T47D (cell line): ENCODE measurements at places on chromosomes 1 and 21.

DNA sequence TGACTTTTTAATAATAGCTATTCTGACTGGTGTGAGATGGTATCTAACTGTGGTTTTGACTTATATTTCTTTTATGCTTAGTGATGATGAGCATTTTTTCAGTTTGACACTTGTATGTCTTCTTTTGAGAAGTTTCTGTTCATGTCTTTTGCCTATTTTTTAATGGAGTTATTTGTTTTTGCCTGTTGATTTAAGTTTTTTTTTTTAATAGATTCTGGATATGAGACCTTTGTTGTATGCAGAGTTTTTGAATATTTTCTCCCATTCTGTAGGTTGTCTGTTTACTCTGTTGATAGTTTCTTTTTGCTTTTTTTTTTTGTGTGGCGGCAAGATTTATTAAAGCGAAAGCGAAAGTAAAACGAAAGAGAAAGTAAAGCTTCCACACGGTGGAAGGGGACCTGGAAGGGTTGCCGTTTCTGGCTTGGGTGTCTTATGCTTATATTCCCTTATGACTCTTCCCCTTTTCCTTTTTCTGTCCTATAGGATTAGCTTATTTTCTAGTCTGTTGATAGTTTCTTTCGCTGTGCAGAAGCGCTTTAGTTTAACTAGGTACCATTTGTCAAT lies 67.6 kb downstream of the TBX19 start:
- DNase-seq: no peak

GRCh38 chr1:60662486-60663044 lies 419.8 kb upstream of the NFIA start:
- no peak for DNase-seq

DNA sequence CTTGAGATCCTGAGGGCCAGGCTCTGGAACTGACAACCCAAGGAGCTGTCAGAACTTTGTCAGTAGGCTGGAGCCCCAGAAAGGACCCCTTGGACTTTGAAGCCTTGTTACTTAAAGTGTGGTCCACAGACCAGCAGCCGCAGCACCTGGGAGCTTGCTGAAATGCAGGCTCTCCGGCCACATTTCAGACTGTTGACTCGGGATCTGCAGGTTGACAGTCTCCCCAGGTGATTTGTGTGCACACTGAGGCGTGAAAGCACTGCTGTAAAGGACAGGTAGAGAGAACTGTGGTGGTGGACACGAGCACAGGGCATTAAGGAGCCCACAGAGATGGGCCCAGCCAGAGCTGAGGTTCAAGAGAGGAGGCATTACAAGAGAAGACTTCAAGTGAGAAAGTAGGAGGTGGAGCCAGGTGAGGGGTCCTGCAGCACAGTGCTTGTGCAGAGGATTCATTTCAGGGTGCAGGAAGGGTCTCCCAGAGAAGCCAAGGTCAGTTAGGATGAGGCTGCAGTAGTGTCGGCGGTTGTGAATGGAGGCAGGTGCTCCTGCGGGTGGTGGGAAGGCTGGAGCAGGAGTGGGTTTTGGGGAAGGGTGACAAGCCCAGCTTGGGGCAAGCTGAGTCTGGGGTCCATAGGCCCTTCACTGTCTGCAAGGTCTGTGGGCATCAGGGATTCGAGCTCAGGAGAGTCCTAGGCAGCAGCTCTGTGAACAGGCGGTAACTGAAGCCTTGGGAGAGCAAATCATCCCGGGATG lies 4.6 kb downstream of the HYI start:
- DNase-seq: no peak

DNA sequence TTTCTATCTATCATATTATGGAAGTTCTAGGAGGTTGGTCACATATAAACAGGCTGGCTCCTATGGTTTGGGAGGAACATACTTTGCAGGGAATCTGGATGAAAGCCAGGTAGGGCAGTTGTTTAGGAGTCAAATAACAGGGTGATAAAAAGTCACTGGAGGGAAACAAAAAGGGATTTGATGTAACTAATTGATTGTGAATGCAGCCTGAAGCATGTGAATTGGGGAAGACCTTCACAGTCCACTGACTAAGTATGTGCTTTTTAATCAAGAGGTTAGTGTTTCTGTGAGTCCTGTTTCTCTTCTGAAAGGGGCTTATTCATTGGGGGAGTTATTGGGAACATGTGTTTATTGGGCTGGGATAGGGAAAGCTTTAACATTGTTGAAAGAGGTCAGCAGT lies 41.3 kb downstream of the HMCN1 start:
- no peak for DNase-seq

DNA sequence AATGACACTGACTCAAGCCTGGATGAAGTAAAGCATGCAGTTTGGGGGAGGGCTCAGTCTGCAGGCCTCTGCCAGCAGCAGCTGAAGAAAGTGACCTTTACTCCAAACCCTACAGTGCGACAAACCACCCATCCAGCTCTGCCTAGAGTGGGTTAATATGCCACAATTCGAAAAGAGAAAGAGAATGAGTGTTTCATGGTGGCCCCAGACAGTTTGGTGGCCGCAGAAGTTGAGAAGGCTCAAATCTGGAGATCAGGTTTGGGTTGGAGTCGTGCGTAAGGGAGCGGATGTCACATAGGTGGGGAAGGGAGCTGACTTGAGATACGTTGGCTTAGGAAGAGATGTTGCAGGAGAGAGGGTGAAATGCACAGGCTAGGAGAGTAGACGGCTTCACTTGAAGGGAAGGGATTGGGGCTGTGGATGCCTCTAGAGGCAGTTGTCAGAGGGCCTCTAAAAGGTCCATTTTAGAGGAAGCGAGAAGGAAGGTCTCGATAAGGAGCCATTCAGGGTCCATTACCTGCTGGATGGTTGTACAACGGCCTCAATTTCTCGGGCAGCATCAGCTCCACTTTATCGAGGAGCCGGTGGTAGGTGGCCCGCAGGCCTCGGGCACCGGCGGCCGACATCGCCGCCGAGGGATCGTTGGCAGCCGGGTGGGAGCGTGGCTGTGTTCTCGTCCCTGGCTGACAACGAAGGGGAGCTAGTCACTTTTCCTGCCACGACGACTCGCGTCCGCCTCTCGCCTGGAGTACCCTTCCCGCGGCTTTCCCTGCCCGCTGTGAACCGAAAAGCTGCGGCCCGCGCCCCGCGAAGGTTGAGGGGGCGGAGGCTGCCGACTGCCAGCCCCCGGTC lies 1.0 kb upstream of the DCAF6 start:
- DNase-seq: peak; percentile 33

- no peak for DNase-seq
These were observed 19.2 kb downstream of the CNIH3 start for GRCh38 chr1:224635356-224635755.

GRCh38 chr1:205082431-205082830 lies 1.8 kb downstream of the TMEM81 start:
- no peak for DNase-seq

- DNase-seq: no peak
These were observed 12.6 kb downstream of the LRIF1 start for GRCh38 chr1:110951161-110951560.

DNA sequence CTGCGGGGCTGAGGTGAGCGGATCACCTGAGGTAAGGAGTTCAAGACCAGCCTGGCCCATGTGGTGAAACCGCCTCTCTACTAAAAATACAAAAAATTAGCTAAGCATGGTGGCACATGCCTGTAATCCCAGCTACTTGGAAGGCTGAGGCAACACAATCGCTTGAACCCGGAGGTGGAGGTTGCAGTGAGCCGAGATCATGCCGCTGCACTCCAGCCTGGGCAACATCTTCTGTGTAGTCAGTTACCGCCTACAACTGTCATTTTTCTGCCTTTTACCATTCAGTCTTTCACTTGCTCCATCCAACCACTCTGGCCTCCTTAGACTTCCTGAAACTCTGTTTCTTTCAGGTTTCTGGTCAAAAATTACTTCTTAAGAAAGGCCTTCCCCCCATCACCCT lies 2.2 kb downstream of the MYCBP start:
- DNase-seq: no peak

- DNase-seq: no peak
These were observed 2.0 kb downstream of the RCC1 start for GRCh38 chr1:28507646-28508434.

GRCh38 chr1:5108740-5109139 lies 454.3 kb downstream of the AJAP1 start:
- DNase-seq: no peak

- no peak for DNase-seq
These were observed 106.5 kb downstream of the PLPP3 start for GRCh38 chr1:56472860-56473259.

- DNase-seq: no peak
These were observed 404.3 kb downstream of the NTNG1 start for GRCh38 chr1:107545056-107545577.

DNA sequence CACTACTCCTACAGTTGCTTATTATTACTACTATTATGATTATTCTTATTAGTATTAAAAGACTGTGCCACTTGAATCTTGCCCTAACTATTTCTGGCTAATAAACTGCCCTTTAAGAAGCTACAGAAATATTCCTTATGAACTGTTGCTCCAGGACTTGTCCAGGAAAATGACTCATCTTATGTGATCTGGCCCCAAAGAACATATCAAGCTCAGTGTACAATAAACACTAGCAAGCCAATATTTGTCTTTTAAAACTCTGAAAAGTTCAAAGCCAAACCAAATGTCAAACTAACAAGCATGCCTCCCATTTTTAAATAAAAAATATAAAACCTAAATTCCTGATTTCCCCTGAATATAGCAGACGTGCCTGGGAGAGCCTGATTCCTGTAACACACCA lies 88.7 kb upstream of the SIM2 start:
- no peak for DNase-seq

- no peak for DNase-seq
These were observed 380.6 kb upstream of the NEGR1 start for GRCh38 chr1:72662918-72663317.

- DNase-seq: no peak
These were observed 328.2 kb upstream of the CHRM3 start for GRCh38 chr1:239058190-239058589.

GRCh38 chr1:53949023-53949990 lies 3.2 kb downstream of the LRRC42 start:
- peak; percentile 55 for DNase-seq

DNA sequence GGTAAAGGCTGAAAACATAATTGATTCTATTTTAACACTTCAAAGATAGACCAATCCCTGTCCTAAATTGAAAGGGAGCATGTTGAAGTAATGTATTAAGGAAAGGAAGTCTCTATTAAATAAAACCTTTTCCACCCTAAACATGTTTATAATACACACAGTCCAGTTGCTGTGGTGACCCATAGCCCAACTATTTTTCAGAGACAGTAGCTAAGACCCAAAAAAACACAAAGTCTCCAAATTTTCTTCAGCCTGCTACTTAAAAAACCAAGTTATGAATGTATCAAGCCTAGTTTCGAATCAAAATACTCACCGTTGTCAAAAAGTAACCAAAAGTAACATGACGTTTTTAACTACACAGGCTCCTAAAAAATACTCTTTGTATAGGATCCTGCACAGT lies 1.6 kb downstream of the ELK4 start:
- no peak for DNase-seq

- DNase-seq: no peak
These were observed 59.5 kb downstream of the PTGS2 start for GRCh38 chr1:186620566-186621350.

DNA sequence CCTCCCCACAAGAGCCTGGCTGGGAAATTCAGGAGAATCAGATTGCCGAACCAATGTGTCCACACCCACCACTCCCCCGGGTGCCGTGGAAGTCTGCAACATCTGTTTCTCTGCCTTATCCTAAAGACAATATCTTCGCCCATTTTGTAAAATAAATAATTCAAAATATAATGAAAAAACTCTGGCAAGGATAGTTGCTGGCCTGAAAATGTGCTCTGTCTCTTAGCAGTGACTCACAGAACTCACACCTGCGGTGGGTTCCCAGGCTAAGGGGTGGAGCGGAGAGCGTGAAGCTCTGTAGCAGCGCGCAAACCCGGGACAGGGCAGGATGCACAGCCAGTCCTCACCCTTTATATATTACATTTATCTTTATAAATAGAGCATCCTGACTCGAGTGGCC lies 99.9 kb downstream of the COLGALT2 start:
- DNase-seq: no peak

DNA sequence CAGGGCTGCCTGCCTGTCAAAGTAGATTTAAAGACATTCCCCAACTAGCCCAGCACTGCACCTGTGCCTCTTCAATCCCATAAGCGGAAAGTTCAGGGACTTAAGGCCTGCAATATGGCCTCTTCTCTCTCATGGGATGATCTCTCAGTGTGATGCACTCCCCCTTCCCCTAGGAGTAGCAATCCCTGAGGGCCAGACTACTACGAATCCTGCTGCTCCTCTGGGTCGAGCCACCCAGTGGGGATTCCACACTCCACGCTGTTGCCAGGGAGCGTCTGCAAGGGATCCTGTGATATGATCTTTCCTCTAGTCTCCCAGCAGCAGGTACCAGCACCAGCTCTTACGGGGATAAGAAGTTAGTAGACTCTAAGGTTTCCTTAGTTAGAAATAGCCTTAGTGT lies 13.2 kb upstream of the OR6N2 start:
- DNase-seq: no peak

GRCh38 chr1:86052948-86053698 lies 103.4 kb downstream of the COL24A1 start:
- DNase-seq: no peak

GRCh38 chr1:117660271-117660965 lies 54.6 kb downstream of the TENT5C start:
- no peak for DNase-seq

DNA sequence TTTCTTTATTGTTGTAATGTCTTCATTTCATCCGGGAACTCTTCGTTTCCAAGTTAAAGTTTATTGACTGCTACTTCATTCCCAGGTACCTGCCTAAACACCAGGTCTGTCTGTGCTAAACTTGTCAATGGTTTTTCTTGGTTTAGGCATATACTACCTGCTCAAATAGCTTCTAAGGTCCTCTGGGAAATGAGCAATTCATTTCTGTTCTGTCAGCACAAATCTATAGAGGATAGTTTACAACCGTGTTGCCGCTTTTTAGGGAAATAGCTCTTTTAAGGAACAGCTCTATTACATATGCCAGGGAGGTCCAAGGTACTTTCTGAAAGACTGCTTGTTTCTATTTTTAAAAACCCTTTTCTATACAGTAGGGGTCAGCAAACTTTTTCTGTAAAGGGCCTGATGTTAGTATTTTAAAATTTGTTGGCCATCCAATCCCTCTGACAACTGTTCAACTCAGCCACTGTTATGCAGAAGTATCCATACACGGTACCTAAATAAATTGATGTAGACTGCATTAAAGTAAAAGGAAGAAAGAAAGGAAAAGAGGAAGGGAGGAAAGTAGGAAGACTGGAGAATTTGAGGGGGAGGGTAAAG lies 222.7 kb upstream of the PTBP2 start:
- DNase-seq: no peak

GRCh38 chr1:101313356-101313755 lies 76.5 kb downstream of the S1PR1 start:
- no peak for DNase-seq

- DNase-seq: no peak
These were observed 35.1 kb downstream of the ZNF281 start for GRCh38 chr1:200374569-200375295.

DNA sequence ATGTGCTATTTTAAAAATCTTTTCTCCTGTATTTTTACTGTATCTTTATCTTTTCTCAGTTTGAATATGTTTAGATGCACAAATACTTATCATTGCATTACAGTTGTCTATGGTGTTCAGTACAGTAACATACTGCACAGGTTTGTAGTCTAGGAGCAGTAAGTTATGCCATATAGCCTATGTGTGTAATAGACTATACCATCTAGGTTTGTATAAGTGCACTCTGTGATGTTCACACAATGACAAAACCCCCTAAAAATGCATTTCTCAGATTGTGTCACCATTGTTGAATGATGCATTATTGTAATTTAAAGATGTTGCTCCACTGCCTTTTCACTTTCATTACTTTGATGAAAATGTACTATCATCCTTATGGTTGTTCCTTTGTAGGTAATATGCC lies 64.9 kb upstream of the PRRX1 start:
- no peak for DNase-seq

- no peak for DNase-seq
These were observed 142.0 kb downstream of the AJAP1 start for GRCh38 chr1:4796161-4797015.
